ENCODE measurements at places on chromosomes 6 and 20.

- no peak for DNase-seq
Observed at GRCh38 chr20:44803383-44803941, 6.9 kb downstream of the RIMS4 start.

DNA sequence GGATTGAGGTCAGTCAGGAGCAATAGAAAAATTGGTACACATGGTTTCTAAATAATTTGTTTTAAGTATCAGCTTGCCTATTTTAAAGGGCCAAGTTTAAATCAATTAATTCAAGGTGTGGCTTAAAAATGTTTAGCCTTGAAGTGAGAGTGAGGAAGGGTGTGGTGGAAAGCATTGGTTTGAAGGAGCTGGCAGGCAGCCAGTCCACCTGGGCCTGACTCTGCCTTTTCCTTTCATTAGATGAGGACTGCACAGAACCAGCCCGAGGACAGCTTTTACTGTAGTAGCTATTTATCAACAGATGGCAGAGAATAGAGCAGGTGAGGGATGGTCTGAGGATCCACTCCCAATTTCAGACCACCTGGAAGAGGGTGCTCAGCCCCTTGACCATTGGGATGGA lies 42.4 kb downstream of the DHX35 start:
- no peak for DNase-seq

- DNase-seq: no peak
Observed at GRCh38 chr6:163318071-163318786, 96.3 kb upstream of the QKI start.

- peak; percentile 93 for DNase-seq
Observed at GRCh38 chr20:35447082-35447789, 8.2 kb upstream of the CEP250 start.

GRCh38 chr20:59701236-59701635 lies 96.9 kb downstream of the PHACTR3 start:
- no peak for DNase-seq

DNA sequence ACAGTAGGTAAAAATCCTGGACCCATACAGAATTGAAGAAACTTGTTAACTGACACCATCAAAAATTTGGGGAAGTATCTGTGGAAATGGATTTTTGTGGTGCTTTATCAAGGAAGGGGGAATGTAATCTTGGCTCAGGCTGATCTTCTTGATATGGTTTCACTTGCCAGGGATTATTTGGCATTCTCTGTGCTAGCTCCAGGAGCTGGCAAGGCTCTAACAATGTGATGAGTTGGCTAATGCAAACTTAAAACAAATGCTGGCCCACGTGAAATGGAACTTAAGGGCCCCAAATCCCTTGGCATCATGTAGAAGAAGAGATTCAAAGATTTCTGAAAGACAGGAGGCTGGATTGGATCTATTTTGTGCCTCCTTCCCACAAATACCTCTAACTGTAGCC lies 13.1 kb downstream of the KCNS1 start:
- DNase-seq: no peak

DNA sequence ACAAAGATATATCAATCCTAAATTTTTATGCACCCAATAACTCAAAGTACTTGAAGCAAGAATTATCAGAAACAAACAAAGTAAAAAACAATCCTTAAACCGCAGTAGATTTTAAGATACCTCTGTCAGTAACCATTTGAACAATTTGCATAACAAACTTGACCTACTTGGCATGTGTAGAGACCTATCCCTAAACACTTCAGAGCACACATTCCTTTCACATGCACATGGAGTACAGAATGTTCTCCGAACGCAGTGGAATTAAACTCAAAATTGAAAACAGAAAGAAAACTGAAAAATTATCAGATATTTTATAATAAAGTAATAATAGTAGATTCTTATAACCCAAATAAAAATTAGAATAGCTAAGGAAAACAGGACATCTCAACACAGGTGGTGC lies 162.6 kb upstream of the THBS2 start:
- DNase-seq: no peak

- DNase-seq: no peak
Observed at GRCh38 chr20:33863440-33864323, 52.5 kb downstream of the CHMP4B start.

DNA sequence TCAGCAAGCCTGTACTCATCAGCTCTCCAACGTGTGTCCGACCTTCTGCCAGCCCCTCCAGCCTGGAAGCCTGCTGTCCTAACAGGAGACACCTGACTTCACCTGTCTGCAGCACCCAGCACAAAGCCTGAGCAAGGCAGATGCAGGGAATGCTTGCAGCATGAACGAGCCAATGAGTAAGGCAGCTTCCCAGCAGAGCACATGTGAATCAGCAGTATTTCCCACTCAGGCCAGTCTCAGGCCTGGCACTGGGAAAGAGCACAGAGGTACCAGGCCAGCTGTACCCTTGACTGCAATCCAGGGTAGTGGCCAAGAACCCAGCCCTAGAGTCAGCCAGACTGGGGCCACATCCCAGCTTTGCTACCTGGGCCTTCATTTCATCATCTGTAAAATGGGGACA lies 120.8 kb downstream of the MAFB start:
- no peak for DNase-seq

DNA sequence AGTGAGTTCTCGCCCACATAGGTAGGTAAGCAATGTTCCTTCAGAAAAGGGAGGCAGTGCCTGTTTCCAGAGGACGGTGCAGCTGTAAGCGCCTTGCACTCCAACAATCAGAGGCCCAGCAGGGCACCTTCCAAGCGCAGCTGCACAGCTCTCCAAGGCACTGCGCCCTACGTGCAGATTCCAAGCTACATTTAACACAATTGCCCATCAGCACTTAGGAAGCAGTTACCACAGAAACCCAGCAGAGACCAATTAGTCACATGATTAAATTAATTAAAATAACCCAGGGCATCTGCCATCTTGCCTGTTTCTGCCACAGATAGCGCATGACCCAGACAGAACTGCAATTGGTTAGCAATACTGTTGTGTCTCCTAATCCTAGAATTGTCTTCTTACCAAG lies 65.5 kb downstream of the SOBP start:
- DNase-seq: no peak

- DNase-seq: no peak
Observed at GRCh38 chr6:168650671-168651111, 209.7 kb downstream of the SMOC2 start.

DNA sequence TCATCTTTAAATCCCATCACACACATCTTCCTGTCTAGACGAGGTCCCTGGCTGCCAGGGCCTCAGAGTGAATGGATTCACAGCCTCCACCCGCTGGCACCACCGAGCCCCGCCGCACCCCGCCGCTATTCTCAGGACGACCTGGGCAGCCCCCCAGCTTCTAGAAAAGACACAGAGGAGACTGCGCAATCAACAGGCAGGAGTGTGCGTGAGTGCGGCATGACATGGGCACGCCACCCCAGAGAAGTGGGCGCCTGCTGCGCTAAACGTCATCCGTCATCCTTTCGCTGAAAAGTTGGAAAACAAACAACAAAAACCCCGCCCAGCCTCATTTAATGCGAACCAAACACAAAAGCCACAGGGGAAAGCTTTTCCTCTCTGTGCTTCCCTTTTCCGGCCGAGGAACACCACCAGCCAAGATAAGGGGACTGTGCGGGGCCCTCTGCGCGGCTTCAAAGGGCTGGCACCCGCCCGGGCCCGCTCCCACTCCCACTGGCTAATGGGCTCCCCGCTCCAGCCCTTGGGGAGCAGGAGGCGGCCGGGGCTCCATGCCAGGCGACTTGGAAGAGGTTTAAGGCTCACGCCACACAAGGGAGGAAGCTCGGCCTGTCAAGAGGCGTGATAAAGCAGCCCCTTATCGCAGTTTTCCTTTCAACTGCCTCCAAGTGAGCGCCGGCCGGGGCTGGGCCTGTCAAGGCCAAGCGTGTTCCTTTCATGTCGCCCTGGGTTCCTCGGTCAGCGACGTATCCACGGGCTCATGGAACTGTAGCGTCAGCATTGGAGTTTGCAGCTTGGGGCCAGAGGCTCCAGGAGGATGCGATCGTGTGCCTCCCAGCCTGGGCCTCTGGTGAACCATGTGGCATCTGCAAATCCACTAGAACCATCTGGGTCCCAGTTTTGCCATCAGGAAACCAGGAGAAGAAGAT lies 50.1 kb downstream of the NFATC2 start:
- no peak for DNase-seq

- DNase-seq: no peak
Observed at GRCh38 chr6:35742842-35743241, 6.0 kb downstream of the ARMC12 start.

- DNase-seq: no peak
Observed at GRCh38 chr6:92849636-92850035, 569.7 kb downstream of the EPHA7 start.

- no peak for DNase-seq
Observed at GRCh38 chr20:51061418-51062045, 38.6 kb upstream of the KCNG1 start.

DNA sequence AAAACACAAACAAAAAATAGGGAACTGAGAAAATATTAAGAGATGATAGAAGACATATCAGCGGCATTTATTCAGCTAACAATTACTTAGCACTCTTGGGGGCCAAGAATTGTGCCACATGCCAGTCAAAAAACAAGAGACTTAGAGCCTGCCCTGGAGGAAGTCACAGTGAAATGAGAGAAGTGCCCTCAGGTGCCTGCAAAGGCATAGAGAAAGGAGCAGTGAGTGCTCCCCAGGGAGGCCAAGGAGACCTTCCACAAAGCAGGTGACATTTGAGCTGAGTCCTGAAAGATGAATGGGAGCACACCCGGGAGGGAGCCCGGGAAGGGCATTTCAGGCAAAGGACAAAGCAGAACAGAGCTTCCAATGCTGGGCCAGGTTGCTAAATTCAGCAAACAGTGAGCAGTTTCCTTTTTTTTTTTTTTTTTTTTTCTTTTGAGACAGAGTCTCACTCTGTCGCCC lies 184.7 kb upstream of the JARID2 start:
- no peak for DNase-seq

DNA sequence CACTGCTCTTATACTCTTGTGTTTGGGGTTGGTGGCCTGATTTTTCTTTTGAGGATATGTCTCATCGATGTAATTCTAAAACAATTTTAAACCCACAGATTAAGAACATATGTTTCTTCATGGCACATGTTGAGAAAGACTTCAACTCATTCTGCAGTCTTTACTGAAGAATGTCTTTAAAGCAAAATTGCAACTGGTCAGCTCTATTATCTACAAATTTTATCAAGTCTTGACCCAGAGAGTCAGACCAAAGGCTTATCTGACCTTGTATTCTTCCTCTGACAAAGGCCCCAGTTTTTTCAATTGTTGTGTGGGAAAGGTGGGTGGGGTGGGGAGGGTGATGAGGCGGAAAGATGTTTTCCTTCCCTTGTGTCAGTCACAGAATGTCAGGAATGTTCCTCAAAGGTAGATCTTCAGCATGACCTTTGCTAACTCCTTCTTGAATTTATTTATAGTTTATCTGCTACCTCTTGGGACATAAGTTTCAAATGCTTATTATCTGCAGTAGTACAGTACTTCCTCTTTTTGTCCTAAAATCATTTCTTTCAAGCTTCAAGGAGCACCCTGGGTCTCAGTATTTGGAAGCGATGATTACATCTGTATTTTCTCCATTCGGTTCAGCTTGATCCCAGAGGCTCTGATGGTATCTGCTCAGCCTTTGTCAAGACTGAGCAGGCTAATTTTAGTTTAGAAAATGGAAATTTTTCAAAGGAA lies 63.2 kb upstream of the TIAM2 start:
- DNase-seq: no peak

DNA sequence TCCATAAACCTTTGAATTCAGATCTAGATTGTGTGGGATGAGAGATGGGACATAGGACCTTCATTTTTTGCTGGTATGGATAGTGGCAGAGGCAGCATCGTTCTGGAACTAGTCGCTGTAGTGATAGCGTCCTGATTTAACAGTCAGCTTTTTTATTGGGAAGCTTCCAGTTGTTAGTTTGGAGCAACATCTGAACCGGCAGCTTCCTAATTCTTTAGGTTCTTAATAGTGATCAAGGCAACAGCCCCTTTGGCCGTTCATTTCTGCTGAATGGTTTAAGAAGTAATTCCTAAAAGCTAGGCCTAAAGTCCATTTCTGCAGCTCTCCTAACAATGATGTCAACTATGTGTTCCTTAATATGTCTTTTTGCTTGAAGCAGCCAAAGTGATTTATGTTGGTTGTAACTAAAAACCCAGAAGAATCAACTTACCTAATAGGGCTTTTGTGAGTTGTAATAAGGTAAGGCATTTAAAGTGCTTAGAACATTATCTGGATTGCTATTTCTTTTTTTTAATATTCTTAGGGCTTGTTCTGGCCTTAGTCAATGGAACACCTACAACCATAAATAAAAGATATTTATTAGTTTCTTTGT lies 90.3 kb downstream of the SHLD1 start:
- DNase-seq: no peak

- DNase-seq: no peak
Observed at GRCh38 chr6:158538741-158539140, 21.1 kb upstream of the TMEM181 start.

GRCh38 chr20:50575865-50576720 lies 65.9 kb downstream of the PTPN1 start:
- peak; percentile 74 for DNase-seq

DNA sequence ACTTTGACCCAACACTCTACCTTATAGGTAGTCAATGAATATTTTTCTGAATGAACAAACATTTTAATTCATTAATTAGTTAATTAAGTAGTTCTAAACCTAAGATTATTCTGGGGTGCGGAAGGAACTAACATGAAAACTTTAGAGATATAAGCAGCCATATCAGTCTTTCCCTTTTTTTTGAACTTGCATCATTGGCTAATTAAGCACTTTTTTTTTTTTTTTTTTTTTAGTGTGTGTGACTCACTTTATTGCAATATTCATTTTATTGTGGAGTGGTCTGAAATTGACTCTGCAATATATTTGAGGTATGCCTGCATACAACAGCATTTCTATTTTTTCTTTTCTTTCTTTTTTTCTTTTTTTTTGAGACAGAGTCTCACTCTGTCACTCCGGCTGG lies 21.8 kb upstream of the AMD1 start:
- no peak for DNase-seq

GRCh38 chr20:62208061-62208794 lies 11.8 kb downstream of the HRH3 start:
- DNase-seq: no peak

DNA sequence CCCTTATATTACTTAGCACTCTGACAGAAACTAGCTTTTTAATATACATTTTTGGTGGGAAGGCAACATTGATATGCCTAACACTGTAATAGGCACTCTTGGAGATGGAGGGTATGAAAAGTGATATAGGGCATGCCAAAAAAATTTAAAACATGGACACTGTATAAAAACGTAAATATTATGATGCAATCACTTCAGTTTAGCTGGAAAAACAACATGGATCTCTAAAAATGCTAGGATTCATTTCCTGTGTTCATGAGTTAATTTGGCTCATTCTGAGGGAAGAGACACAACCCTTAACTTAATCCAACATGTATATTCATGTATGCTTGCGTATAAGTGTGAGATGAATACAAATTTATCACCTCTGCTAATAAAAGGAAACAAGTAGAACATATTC lies 157.3 kb upstream of the TFAP2D start:
- DNase-seq: no peak

GRCh38 chr6:82908661-82909060 lies 157.0 kb downstream of the UBE3D start:
- no peak for DNase-seq

Measured in activated naive CD4-positive, alpha-beta T cell treated with Interleukin-2 at 50 U/mL for 16 hours (primary cell).